Cardiac muscle cell (in vitro differentiated cells and primary cell): ENCODE measurements at places on chromosomes 13 and 19. TPM values are rescaled to one million over a fixed set of nuclear protein-coding genes. Genes with fewer than 3 reads are reported as not detected.

The VSTM2B gene
- not detected in 2 replicates for polyA plus RNA-seq

The LCP1 gene
- polyA plus RNA-seq = 2.0 and 8.5 TPM in 2 replicates

- H3K36me3 ChIP-seq = no peaks in the 10 kb centered on the region
- no peaks in the 10 kb centered on the region for H3K4me1 ChIP-seq
- no peak for DNase-seq
These were observed 8.8 kb upstream of the RLN3 start for GRCh38 chr19:14019100-14019499.

- H3K27me3 ChIP-seq = no peaks in the 10 kb centered on the region
- no peaks in the 10 kb centered on the region for H3K4me1 ChIP-seq
- H3K36me3 ChIP-seq = no peaks in the 10 kb centered on the region
- H3K27ac ChIP-seq = no peak overlapping the region
These were observed 36.5 kb downstream of the B3GLCT start for GRCh38 chr13:31236211-31236786.

The POLR2I gene
- polyA plus RNA-seq = 224 and 229 TPM in 2 replicates

The FFAR3 gene
- polyA plus RNA-seq = not detected in 2 replicates

The ZNF816 gene
- 7.0 and 8.6 TPM in 2 replicates for polyA plus RNA-seq
